ENCODE measurements at places on chromosomes 16 and 17.

DNA sequence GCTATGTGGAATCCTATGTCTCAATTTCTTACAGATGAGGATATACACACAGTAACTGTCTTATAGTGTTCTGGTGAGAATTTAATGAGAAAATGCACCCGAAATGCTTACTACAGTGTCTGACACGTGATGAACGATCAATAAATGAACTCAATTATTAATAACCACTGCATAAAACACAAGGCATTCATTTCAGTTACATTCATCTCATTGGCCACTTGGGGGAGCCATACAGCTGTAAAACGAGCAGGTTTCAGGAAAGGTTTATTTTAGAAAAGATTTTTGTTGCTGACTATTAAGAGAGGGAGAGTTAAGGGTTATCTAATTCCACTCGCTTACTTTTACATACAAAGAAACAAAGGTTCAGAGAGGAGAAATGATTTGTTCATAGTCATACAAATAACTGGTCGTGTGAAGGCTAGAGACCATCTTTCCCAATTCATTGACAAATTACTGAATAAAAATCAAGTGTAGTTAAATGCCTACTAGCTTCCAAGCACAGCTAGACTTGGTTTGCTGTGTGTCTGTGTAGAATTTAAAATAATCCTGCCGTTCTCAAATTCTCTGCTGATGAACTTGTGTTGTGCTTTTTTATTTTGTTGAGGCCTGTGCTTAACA lies 160.1 kb downstream of the MAP2K4 start:
- peak; percentile 26 for DNase-seq

GRCh38 chr17:67912656-67913055 lies 83.6 kb downstream of the C17orf58 start:
- DNase-seq = no peak

- peak; percentile 48 for DNase-seq
Observed at GRCh38 chr16:27109666-27110523, 43.2 kb downstream of the C16orf82 start.

GRCh38 chr16:57966204-57966771 lies 4.6 kb downstream of the CNGB1 start:
- peak; percentile 5 for DNase-seq

DNA sequence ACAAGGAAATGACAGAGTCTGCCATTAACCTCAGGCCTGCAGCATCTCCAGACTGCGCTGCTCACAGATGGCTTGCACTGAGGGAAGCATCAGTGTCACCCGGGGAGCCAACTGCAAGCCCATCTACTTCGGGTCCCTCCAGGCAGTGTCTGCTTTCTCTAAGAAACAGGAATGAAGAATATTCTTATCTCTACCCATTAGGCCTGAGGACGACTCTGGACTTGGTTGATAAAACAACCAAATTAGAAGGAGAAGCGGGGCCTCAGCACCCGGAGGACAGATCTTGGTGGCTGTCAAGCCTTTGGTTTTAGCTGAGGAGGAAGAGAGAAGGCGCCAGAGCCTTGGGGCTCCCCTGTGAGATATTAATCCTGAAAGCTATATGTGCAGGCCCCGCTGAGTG lies 19.5 kb upstream of the MGAT5B start:
- DNase-seq = no peak

- no peak for DNase-seq
Observed at GRCh38 chr16:87834005-87834667, 35.2 kb downstream of the SLC7A5 start.

DNA sequence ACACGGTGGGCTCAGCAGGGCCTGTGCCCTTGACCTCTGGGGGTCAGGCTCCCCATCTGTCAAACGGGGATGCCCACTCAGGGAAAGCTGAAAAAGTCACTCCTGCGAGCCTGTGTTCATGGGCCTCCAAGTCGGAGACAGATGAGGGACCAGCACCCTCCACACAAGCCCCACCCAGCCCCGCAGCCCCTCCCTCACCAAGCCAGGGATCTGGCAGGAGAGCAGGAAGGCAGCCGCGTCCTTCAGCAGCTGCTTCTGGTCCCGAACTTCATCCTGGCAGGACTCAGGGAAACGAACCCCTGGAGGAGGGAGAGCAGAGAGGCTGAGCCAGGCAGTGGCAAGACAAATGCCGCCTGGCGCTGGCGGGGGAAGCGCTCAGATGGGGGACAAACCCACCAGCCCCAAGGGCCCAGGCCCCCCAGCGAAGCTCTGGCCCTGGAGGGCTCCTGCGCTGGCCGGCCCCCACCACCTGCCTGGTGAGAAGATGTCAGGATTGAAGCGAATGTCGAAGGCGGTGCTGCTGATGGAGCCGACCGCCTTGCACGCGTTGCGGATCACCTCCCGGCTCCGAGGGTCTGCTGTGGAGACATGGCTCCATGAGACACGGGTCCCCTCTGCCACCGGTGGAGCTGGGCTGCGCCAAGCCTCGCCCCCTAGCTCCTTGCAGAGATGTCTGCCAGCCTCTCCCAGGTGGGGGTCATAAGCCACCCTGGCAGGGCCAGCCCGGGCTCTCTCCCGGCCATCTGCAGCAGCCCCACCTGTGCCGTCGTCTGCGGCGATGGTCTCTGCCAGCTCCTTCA lies 15.4 kb downstream of the CLUH start:
- no peak for DNase-seq

DNA sequence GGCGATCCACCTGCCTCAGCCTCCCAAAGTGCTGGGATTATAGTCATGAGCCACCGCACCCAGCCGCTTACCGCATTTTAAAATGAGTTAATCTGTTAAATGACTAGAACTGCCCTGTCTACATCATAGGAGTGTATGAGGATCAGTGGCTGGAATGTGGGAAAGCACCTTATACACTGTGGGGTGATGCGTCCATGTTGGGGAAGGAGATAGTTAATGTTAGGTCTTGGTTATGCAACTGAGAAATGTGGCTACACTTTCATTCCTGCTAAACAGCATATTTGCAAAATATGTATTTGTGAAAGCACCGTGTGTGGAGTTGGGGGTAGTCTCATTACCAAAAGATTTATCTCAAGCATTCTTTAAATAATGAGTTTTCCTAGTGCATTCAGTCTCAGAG lies 107.6 kb downstream of the SPACA3 start:
- DNase-seq = no peak

GRCh38 chr16:11824362-11824761 lies 27.0 kb downstream of the RSL1D1 start:
- DNase-seq = no peak

GRCh38 chr17:50626037-50626574 lies 8.6 kb upstream of the ABCC3 start:
- peak; percentile 56 for DNase-seq

DNA sequence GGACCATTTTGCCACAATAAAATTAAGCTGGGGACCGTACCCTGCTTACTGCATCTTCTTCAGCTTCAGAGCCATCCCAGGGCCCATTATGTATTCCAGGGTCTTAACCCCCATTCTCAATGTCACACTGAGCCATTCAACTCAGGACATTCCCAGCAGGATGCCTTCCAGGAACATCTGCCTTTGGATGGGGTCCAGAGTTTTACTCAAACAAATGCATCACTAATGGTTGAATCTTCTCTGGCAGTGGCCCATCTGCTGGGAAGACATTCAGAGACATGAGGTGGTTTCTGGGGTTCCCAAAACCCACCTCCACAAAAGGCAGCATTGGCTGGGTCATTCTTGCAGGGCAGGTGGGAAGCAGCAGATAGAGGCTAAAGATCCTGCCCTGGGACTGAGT lies 3.4 kb upstream of the SEC14L5 start:
- no peak for DNase-seq

All from A172 (cell line).